Fibroblast of gingiva (primary cell): ENCODE measurements at places on chromosomes 3 and 15.

- DNase-seq, result peak; percentile 45
These were observed 366.3 kb downstream of the TIGIT start for GRCh38 chr3:114660124-114660523.

GRCh38 chr3:44984335-44984734, 8.3 kb downstream of the EXOSC7 start:
- no peak for DNase-seq

DNA sequence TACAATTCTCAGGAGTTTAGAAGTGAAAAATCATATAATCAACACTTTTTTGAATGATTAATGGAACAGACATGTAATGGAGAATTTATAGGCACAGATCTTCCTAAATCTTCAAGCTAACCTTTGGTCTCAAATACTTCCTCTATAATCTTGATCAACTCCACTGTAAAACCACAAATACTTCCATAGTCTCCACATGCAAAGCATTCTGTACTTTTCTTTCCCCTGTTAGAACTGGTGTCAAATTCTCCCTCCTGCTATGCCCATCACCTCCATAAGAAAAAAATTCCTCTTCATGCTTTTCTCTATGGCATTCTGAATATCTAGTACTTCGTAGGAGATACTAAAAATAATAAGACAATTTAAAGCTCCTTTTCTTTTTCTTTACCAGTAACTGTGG, 214.3 kb downstream of the ADAMTS9 start:
- DNase-seq, result no peak

- DNase-seq, result peak; percentile 85
These were observed 296.8 kb downstream of the RORA start for GRCh38 chr15:60932051-60932915.

- no peak for DNase-seq
These were observed 7.8 kb downstream of the KNG1 start for GRCh38 chr3:186724911-186725310.

- DNase-seq, result no peak
These were observed 948.2 kb upstream of the CFAP20DC start for GRCh38 chr3:59998058-59998457.

- DNase-seq, result no peak
These were observed 44.2 kb upstream of the KY start for GRCh38 chr3:134694946-134695543.

- DNase-seq, result peak; percentile 8
These were observed 430.4 kb upstream of the CCDC54 start for GRCh38 chr3:106946866-106947265.

GRCh38 chr3:63458405-63458804, 180.3 kb downstream of the SYNPR start:
- DNase-seq, result no peak

GRCh38 chr3:140206196-140207040, 271.4 kb downstream of the CLSTN2 start:
- peak; percentile 44 for DNase-seq

- no peak for DNase-seq
These were observed 25.4 kb upstream of the SEMA6D start for GRCh38 chr15:47691882-47692281.

- DNase-seq, result no peak
These were observed 23.1 kb downstream of the CXCR6 start for GRCh38 chr3:45966371-45966791.

- no peak for DNase-seq
These were observed 113.4 kb downstream of the SLC49A4 start for GRCh38 chr3:122908251-122908650.

DNA sequence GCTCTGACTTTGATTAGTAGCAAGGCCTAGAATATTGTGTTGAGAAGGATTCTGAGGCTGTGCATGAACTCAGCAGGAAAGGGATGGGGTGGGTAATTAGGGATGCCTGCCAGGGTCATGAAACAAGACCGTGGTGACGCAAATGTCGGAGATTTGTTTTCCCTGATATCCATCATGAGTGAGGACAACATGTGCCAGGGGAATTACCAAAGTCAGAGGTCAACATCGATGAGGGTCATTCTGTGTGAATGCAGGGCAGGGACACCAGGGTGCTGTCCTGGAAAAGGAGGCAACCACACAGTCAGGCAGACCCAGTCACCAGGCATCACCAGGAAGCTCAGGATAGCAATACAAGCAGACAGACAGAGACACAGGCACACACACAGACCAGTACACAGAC, 52.2 kb downstream of the SLCO2A1 start:
- no peak for DNase-seq

GRCh38 chr3:30189900-30190299, 416.5 kb upstream of the TGFBR2 start:
- DNase-seq, result no peak
